Mucosa of descending colon (tissue), 3 donors: ENCODE measurements at places on chromosomes 11 and 22. TPM values are rescaled to one million over a fixed set of nuclear protein-coding genes. Genes with fewer than 3 reads are reported as not detected.

DNA sequence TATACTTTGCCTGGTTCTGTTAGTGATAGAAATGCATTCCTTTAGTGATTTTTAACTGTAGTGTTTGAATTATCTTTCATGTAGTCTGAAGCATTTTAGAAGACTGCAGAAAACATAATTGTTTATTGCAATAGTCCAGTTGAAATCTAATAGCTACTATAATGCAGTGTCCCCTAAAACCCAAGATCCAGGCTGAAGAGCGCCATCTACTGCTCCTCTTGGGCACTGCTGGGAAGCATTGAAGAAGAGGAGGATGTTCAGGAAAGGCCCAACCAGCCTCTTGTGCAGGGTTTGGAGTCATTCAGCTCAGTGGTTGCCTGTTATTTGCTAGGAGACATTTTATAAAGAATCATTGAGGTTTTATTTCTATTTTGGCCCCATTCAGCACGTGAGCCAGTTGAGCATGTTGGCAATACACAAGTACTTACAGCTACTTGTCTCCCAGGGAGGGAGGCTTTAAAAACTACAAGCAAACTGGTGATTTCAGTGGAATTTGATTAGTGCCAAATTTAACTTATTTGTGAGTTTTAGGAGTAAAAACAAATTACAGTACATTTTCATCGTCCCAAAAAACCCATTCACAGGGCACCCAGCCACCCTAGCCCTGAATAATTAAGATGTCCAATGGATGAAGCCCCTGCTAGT lies 74.9 kb upstream of the HORMAD2 start:
- peak; percentile 91 for DNase-seq

- DNase-seq: peak; percentile 96
Measured at GRCh38 chr22:41697126-41697775, 2.1 kb upstream of the MEI1 start.

GRCh38 chr11:113151521-113151920 lies 162.9 kb upstream of the TTC12 start:
- DNase-seq: no peak

GRCh38 chr11:94139416-94139815 lies 10.8 kb downstream of the PANX1 start:
- no peak for DNase-seq

Gene OR6A2
- total RNA-seq: 0.69 TPM
